ENCODE measurements at places on chromosomes 4 and X.

GRCh38 chr4:109910256-109910655, 2.4 kb upstream of the EGF start:
- no peak for DNase-seq

GRCh38 chr4:80803337-80803736, 227.2 kb upstream of the BMP3 start:
- no peak for DNase-seq

DNA sequence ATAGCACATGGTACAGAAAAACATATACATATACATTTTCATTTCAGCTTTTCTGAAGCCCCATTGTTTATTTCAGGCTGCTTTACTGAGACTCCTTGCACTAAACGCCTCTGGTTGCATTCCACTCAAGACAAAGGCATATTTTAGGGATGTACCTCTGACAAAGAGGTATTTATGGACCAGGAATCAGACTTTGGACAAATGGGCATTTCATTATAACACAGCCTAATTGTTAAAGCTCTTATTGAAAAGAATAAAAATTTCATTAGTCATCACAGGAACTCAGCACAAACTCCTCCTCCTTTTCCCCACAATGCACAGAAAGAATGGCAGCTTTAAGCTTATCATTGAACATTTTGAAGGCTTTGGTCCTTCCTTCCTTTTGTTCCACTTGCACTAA, 62.9 kb upstream of the UGT8 start:
- DNase-seq, result no peak

DNA sequence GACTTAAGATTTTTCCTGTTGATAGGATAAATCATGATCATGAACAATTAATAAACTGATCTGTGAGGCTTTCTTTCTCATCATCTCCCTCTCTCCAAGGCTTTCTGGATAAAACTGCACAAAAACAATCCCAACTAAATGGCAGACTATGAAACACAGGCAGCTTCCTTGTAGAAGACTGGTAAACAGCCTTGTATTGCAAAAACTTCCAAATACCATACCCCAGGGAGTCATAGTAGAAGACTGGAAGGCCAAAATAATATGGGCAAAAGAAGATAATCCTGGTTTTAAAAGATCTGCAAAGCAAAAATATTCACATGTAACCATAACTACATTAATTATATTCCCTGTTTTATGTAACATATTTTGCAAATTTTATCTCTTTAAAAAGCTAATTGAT, 113.0 kb downstream of the ANAPC10 start:
- no peak for DNase-seq

- no peak for DNase-seq
These were observed 8.1 kb downstream of the RAPGEF2 start for GRCh38 chr4:159110961-159111360.

- DNase-seq, result no peak
These were observed 969.5 kb upstream of the NDST4 start for GRCh38 chr4:116082808-116083366.

DNA sequence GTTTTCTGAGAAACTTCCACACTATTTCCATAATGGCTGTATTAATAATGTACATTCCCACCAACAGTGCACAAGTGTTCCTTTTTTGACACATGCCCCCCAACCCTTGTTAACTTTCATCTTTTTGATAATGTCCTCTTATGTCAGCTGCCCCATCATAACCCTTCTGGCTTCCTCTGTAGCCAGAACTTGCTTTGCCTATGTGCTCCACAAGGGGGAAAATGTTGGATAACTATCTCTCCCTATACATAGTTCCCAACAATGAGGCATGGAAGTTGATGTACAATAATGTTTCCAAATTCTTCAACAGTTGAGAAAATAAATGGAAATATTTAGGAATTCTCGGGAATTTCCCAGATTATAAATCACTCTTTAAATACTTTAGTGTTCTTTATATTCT, 142.9 kb downstream of the ASB9 start:
- DNase-seq, result no peak

GRCh38 chrX:118550792-118551191, 55.2 kb downstream of the DOCK11 start:
- DNase-seq, result peak; percentile 54

GRCh38 chr4:85459736-85460135, 15.2 kb upstream of the ARHGAP24 start:
- DNase-seq, result no peak

GRCh38 chr4:126081336-126081735, 766.6 kb downstream of the FAT4 start:
- peak; percentile 18 for DNase-seq

DNA sequence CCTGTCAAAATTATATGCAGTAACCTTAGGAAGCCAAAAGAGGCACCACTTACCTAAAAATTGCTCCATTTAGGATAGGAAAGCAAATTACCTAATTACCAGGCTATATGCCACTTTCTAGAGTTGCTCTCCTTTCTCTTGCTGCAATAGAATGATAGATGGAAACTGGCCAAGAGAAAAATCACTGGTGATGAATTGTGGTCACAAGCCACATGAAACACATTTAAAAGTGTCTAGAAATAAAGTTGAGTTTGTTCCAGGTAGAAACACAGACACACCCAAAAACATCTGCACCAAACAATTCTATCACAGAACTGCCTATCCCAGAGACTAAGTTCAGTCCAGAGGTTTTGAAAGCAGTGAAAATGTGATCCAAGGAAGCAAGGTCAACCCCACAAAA, 337.7 kb downstream of the PCDH19 start:
- DNase-seq, result no peak

DNA sequence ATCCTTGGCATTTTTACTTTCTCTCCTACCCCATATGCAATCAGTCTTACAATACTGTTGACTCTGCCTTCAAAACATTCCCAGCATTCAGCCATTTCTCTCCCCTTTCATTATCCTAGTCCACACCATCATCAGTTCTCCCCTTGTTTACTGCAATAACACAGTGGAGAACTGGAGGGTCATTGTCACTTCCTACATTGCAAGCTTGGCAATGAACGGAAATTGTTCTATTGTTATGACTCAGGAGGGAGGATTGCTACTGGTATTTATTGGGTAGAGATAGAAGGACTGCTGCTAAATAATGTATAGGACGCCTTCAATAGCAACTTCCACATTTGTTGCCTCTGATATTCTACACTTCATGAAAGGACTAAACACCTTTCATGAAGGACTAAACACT, 231.8 kb downstream of the BANK1 start:
- DNase-seq, result no peak

DNA sequence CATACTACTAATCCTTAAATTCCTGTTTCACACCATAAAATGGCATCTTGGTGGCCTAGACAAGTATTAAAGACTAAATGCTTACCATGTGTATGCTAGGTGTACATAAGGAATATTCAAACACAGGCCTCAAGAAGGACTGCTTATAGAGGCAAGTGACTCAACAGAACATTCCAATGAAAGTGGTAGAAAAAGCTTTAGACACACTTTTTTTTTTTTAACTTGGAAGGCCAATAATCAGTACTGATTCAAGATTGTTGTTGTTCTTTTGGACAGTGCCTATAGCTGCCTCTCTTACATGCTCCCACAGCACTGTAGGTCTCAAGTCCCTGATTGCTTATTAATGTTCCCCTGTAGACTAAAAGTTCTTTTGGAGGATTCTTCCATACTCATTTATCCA, 77.6 kb downstream of the FBXL5 start:
- DNase-seq, result no peak

- DNase-seq, result peak; percentile 50
These were observed 82.0 kb downstream of the USP46 start for GRCh38 chr4:52576961-52577623.

- DNase-seq, result no peak
These were observed 55.0 kb upstream of the FAM9B start for GRCh38 chrX:9088896-9089295.

DNA sequence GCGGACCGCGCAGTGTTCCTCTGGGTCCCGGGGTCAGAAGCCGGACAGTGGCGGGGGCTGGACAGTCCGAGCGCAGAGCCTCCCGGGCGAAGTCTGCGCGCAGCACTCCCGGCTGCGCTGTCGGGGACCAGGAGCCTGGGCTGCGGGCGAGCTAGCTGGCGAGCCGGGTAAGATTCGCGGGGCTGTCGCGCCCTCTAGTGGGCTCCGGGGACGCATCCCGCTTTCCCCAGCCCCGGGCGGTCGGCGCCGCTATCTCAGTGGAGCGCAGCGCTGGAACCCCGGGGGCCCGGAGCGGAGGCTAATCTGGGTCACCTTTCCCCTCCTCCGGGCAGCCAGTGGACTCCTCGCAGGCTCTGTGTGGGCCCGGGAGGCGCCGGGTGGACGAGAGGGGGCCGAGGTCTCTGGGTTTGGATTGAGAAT, 4.2 kb downstream of the PDGFRA start:
- peak; percentile 75 for DNase-seq

DNA sequence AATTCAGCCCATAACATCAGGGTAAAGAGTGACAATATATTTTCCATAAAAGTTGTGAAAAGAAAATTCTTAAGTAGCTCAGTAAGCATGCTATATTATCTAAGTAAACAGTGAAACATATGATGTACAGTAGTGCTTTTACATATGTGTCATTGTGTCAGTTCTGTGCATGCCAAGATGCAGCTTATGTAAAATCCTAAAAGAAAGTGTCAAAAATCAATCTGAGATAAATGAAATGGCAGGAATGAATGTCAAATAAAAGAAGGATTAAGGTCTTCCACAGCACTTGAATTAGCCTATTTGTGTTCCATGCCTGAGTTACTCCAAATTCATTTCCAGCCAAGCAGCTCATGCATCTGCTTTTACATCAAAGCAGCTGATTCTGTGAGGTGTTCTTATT, 452.7 kb upstream of the HS3ST1 start:
- no peak for DNase-seq

- DNase-seq, result no peak
These were observed 181.3 kb downstream of the SOWAHB start for GRCh38 chr4:76716658-76717057.

DNA sequence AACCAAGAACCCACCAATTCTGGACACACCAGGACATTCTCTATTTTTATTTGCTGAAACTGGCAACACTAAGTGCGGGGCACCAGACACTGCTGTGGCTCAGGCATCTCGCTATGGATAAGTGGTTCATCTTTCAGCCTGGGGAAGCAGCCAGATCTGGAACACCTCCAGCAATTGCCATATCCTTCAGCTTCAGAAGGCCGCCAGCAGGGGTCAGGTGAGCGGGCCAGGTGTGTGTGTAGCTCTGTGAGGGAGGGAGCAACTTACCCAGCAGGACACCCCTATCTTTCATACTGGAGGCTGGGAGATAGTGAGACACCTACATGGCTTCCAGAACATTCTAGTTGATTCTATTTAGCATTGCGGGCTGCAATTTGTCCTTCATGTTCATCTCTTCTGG, 57.0 kb upstream of the GBA3 start:
- DNase-seq, result no peak

DNA sequence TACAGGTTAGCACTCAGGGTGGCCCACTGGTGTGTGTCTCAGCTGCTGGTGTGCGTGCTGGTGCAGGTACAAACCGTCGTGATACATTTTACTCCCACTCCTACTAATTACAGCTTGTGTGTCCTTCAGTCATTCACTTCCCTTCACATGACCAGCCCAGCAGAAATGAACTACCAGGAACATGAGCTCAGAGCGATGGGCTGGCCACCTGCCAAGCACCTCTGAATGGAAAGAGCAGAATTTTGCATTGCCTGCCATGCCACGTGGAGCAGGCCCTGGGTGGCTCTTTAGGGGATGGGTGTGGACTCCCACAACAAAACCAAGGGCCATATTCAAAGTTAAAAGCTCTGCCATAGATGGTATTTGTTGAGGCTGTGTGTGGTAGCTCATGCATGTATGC, 58.9 kb upstream of the PGM2 start:
- peak; percentile 56 for DNase-seq

DNA sequence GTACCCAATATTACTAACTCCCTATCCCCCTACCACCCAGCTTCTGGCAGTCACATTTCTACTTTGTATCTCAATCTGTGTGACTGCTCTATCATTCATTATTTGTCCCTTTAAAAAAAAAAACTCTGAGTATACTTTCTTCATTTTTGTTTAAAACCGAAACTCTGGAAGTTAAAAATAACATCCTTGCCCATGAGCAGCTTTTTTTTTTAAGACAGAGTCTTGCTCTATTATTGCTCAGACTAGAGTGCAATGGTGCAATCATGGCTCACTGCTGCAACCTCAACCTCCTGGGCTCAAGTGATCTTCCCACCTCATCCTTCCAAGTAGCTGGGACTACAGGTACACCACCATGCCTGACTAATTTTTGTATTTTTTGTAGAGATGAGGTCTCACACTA, 15.8 kb downstream of the UBE2K start:
- no peak for DNase-seq

GRCh38 chr4:179116581-179116980, 1674.3 kb upstream of the AGA start:
- no peak for DNase-seq
